ENCODE measurements at places on chromosomes 13 and 19.

GRCh38 chr19:23440207-23440606, 44.9 kb upstream of the ZNF91 start:
- no peak for DNase-seq

GRCh38 chr19:38034492-38034860, 127.5 kb downstream of the SIPA1L3 start:
- no peak for DNase-seq

DNA sequence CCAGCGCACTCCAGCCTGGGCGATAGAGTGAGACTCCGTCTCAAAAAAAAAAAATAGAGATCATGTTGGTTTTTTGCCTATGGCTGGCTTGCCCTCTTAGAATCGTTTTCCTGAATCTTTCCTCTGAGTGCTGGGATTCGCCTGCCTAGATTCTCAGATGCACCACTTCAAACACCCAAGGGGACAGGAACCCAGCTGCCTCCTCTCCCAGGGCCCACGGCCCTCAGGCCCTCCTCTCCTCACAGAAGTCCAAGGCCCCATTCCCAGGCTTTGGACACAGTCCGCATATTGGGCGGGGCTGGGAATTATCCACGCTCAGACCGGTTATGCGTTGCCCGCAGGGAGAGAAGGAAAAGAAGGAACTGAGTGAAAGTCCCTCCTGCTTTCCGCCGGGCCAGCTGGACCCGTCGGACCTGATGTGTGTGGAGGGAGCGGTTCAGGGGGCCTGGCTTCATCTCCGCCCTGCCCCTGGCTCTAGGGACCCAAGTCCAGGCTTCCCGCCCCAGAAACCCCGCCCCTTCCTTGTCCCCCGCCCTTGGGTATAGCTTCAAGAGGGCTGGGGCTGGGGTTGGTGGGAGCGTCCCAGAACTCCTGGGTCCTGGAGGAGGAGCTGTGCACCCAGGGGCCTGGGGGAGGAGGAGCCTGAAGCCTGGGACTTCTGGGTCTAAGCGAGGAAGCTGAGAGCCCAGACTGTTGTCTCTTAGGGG, 5.8 kb downstream of the PPFIA3 start:
- DNase-seq: no peak

DNA sequence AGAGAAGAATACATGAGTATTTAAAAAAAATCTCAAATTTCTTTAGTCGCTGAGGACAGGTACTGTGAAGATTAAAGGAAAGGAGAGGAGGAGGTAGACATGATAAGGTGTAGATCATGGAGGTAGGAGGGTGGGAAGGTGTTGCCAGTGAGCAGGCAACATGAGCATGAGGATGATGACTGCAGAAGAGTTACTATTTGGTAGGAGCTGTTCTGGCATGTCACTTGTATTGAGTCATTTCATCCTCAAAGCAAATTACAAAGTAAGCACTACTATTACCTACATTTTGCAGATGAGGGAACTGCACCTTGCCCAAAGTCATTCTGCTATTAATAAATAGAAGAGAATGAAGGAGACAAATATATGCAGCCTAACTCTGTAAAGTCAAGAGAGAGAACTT, 435.8 kb upstream of the KLF12 start:
- no peak for DNase-seq

DNA sequence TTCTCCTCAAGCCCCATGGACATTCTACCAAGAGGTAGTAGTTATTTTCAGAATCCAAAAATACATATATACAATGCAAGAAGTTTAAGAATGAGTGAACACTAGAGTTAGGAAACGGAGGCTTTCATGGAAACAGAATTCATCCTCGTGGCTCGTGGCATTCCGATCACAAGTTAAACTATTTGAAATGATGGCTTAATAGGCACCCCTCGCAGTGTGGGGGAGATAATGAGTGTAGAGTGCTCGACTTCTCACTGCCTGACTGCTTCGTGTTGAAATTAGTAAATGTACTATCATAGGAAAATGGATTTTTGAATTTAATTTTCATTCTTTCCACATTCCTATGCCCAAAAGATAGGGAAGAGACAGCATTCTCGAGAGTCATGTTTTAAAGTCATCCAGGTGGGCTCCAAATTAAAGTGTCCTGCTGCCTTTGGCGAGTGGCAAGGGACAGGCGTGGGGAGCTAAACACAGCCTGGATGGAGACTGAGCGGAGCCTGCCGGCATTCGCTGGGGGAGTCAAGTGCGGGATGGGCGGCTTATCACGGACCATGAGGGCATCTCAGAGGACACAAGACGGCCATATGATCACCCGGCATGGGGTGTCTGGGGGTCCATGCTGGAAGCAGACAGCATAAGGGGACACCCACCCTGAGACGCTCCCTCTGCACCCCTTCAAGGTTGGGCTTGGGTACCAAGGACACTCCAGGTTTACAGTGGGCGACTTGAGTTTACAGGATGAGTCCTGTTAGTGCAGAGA, 165.2 kb downstream of the TEX29 start:
- DNase-seq: no peak

- DNase-seq: peak; percentile 42
Measured at GRCh38 chr19:40601134-40601974, at the start of gene LTBP4. LTBP4 (plus strand) TSS chr19:40601369; CDS start chr19:40601388, 19 bp downstream.

GRCh38 chr13:99600318-99600717, 99.0 kb downstream of the TM9SF2 start:
- no peak for DNase-seq

GRCh38 chr19:50312967-50313811, 16.0 kb downstream of the KCNC3 start:
- no peak for DNase-seq

GRCh38 chr19:8304841-8305621, 3.1 kb downstream of the CD320 start:
- peak; percentile 31 for DNase-seq

DNA sequence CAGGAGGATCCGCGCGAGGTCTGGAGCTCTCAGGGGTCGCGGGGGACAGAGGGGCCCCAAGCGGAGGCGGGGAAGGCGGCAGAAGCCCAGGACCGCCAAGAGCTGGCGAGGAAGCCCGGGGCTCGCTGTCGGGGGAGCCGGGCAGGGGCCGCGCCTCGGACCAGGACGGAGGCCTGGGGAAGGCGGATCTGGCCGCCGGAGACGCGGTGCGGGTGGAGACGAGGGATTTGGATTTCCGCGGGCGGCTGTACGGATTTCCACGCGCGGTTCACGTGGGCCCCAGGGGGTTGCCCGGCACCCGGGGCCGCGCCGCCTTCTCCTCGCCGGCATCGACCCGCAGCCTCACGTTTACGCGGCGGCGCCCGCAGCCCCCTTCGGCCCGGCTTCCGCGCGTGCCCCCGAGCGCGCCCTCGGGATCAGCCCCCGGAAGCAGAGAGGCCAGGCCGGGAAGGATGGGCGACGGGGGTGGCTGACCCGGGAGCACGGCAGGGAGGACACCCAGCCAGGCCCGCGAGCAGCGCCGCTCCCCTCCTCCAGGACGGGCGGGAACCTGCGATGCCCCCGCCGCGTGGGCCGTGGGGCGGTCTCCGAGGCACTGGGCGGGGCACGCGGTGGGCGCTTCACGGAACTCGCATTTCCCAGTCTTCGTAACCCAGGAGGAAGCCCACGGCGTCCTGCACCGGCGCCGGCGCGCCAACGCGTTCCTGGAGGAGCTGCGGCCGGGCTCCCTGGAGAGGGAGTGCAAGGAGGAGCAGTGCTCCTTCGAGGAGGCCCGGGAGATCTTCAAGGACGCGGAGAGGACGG, 4.7 kb downstream of the F7 start:
- peak; percentile 41 for DNase-seq

DNA sequence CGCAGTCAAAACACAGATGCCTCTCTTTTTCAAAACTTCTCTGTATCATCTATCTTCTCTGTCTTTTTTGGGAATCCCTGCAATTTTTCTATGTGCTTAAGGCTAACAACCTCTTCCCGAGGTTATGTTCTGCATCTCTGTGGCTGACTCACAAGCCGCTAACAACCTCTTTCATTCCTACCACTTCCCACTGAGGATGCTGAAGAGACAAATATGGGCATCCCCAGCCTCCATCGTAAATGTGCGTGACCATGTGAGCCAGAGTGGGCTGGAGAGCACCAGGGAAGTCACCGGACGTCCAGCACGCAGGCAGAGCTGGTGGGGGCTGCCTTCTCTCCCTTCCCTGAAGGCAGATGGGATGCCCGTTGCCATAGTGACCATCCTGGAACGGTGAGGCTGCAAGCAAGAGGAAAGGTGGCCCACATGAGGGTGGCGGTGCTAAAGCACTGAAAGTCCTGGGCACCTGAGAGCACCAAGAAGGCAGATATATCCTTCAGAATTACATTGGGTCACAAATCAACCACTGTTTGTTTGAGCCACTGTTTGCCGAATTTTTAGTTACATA, 122.8 kb downstream of the SHISA2 start:
- no peak for DNase-seq

GRCh38 chr13:23440821-23441618, 7.5 kb upstream of the SACS start:
- no peak for DNase-seq

DNA sequence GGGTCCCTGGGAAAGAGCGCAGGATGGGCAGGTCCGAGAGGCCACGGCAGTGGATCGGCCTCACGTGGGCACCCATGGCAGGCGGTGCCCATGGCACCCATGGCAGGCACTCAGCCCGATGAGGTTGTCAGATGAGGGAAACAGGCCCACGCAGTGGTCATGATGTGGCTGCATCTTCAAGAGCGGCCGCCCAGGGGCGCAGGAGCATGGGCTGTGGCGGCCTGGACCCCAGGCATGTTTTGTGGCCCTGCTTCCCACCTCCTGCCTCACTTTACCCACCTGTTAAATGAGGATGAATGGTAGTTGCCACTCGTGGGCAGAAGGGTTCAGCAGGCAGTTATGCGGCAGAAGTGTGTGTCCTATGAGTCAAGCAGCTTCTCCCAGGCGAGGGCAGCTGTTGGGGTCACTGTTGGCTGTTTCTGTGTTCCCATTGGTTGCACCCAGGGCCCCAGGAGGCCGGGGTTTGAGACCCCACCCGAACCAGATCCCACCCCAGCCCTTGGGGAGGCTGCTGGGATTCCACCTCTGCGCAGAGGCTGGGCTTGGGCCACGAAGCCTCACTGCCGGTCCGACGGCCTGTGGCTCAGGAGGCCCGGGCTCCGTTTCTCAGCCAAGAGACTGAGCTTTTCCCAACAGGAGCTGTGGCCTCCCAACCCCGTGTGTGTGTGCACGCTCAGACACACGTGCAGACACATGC, 30.0 kb downstream of the CSNK1G2 start:
- DNase-seq: no peak

DNA sequence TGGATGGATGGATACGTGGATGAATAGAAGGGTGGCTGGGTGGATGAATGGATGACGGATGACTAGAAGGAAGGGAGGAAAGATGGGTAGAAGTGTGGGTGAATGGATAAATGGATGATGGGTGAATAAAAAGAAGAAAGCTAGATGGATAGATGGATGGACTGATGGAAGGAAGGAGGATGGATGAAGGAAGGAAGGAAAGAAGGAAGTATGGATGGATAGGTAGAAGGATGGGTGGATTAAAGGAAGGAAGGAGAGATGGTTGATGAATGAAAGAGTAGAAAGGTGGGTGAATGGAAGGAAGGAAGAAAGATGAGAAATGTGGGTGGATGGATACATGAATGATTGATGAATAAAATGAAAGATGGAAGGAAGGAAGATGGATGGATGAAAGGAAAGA, 14.5 kb downstream of the ARHGEF18 start:
- DNase-seq: no peak
